NCI-H1092 (cell line): ENCODE measurements at places on chromosomes 4 and X.

DNA sequence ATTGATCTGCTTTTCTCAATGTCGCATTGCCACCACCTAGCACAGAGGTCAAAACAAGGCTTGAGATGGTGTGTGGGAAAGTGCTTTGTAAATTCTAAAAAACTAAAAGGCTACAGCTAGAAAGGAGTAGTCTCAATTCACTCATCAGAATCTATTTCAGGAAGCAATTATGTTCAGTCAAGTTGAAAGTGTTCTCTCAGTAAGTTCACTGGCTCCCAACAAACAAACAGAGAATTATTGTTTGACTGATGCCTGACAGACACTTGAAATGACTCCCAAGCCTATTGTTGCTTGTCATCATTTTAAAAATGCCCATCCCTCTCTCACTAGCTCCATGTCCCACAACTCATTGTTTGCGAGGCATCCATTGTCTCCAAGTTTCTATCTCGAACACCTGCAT is 419.6 kb upstream of the CPEB2 start:
- no peak for DNase-seq

GRCh38 chrX:20260885-20261284 is 5.8 kb downstream of the RPS6KA3 start:
- no peak for DNase-seq

DNA sequence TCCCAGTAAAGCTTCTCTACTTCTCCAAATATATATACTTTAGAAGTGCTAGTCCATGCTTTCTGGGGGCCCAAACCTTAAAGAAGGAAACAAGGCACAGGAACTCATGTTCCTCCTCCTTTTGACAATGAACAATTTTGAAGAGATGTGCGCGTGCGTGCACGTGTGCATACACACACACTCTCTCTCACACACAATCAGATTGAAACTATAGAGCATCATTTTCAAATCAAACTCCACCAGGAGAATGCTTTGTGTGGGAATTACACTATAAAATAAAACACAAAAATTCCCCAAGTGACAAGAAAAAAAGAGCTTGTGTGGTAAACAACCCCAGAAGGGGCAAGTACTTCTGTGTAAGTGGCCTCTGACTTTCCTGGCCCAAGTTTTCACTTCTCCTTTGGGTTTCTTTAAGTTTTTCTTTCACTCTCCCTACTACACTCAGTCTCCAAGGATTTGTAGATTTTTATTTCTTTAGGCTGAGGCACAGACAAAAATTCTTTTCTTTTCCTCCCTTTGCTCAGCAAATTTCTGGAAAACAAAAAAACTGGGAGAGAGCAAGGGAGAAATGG is 46.6 kb upstream of the SHISA3 start:
- DNase-seq = no peak

- no peak for DNase-seq
These were observed 198.2 kb upstream of the LDB2 start for GRCh38 chr4:17096692-17097091.

- DNase-seq = no peak
These were observed 59.0 kb downstream of the SORCS2 start for GRCh38 chr4:7251321-7251720.

DNA sequence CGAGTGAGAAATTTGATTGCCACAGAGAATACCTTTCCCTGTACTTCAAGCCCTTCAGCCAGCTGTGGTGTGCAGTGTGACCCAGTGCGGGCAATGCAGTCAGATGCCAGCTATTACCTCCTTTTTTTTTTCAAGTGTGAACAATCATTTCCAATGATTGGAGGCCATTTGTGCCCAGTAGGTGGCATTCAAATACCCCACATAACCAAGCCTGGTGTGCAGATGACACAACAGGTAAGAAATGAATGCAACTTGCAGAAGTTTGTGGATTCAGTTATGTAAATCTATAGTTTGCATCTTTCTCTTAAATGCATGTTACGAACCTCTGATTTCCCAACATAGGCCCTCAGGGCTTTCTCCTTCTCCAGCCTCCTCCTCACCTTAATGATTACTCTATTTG is 98.0 kb downstream of the CLCN4 start:
- DNase-seq = no peak

GRCh38 chrX:54294306-54294705 is 63.5 kb downstream of the WNK3 start:
- DNase-seq = no peak

DNA sequence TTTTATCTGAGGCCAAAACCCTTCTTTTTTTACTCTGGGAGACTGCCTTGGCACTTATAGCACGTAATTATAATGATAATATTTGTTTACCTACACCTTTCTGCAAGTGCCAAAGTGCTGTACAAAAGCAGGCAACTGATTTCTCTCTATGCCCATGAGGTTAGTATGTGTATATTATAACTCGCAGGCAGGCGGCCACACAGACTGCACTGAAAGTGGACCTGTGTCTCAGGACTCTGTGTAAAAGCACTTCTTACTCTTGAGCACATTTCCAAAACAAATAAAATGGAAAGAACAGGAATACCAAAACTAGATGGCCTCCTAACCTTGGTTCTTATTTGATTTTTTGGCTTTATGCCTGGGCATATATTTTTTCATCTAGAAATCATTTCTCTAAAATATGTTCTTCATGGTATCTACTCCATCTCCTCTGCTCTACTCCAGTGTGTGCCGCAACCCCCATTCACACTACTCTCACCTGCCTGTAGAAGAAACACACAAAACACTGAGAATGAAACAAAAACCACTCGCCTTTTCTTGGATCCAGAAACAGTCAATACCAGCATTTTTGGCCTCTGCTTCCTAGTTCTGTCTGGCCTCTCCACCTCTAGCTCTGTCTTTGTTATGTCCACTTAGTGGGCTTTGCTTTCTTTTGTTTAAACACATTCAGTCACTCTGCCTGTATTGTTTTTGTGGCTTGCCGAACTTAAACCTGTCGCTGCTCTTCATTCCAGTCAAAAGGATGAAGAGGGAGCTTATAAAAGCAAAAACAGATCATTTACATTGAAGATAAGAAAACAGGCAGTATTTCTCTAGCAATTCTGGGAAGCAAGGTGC is 934.5 kb upstream of the TENM3 start:
- DNase-seq = peak; percentile 79

DNA sequence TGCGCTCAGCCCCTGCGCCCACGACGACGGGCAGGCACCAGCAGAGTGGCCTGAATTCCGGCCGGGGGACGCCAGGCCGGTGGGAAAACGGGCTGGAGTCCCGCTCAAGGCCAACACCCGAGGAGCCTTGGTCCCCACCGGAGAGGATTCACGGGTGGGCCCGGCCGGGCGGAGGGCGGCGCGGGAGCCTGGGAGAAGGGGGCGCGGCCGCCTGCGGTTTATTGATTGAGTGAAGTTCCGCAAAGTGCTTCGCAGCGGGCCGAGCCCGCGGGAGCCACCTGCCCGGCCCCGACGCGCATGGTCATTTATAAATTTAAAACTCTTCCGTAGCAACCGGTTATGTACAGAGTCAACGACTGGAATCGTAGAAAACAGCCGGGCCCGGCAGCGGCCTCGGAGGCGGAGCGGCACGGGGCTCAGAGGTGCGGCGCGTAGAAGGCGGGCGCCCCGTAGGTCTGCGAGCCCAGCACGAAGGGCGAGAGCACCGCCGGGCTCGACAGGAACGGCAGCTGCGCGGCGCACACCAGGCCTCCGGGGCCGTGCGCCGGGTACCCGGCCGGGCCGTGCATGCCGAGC is 3.6 kb downstream of the NKX1-1 start:
- DNase-seq = no peak

GRCh38 chr4:140286456-140286855 is 87.0 kb upstream of the SCOC start:
- DNase-seq = no peak

DNA sequence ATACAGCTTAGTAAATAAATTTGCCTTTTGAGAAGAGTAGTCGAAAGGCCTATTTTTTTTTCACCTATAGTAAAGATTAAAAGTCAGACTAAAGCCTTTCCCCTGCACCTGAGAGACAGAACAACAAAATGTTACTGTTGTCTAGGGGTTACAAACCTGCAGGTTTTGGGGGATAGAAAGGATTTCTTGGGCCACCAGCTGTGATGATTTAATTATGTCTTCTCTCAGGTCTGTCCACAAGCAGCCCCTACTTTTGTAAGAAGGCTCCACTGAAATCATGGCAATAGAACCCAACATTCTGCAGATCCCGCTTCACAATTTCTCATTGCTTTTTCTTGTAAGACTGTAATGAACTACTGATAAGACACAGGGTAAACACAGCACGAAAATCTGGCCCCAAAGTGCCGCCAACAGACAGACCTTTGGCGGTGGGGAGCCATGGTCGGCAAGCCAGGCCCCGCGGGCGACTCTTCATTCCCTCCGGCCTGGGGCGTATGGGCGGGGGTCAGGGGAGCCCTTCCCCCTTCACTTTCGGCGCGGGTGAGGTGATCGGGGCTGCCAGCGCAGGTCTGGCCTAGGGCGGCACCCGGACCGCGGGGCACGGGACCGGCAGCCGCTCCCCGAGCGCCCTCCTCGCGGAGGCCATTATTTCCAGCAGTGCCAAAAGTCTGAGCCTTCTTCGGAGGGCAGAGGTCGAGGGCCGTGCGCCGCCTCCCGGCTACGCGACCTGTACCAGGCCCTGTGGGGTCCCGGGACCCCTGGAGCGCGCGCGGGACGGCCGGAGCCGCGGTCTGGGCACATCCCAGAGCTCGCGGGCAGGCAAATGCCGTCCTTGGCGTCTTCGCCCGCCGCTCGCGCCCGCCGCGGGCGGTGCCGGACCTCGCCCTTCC is 812 bp upstream of the KDM6A start:
- no peak for DNase-seq

DNA sequence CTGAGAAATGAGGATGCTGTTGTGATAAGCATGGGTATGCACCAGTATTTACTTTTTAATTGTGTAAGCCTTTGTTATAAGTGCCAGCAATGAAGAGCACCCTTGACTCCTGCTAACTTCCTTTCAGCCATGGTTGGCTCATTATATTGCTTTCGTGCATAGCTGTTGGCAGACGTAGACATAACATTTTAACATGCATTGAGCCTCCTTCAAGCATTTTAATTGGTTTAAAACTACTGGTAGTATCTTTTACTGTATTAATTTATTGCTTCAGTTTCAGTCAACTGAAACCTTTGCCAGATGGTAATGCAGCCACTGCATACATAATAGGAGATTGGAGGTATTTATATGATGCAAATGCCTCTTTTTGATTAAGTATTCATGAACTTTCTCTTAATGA is 1285.4 kb downstream of the PCDH18 start:
- peak; percentile 15 for DNase-seq

- DNase-seq = no peak
These were observed at the start of gene DDX53 for GRCh38 chrX:22999696-23000223. TSS of gene DDX53 (plus strand) at chrX:22999960. CDS start at chrX:23000058, 98 bp downstream.

DNA sequence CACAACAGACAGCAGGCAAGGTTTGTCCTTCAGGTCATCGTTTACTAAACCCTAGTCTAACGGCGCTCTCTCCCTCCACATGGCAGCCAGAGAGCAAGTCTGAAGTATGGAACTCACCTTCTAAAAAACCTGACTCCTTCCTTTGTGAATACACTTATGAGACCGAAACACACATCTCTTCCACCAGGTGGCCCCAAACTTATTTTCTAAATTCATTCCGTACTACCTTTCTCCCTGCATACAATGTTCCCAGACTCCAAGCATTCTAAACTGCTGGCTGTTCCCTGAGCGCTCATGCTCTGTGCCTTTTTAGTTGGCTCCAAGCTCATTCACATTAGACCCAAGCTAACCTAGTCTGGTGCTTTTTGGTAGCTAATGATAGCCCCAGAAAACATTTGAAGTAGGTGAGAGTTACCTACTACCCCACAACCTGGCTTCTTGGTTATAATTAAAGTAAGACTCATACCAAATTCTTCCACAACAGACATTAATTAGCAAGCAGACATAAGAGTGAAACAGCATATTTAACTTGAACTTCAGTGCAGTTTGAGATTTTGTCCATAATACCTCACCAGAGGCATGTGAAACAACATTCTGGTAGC is 67.6 kb upstream of the DCLK2 start:
- peak; percentile 37 for DNase-seq

GRCh38 chr4:152700151-152700550 is 20.4 kb upstream of the TMEM154 start:
- DNase-seq = no peak

DNA sequence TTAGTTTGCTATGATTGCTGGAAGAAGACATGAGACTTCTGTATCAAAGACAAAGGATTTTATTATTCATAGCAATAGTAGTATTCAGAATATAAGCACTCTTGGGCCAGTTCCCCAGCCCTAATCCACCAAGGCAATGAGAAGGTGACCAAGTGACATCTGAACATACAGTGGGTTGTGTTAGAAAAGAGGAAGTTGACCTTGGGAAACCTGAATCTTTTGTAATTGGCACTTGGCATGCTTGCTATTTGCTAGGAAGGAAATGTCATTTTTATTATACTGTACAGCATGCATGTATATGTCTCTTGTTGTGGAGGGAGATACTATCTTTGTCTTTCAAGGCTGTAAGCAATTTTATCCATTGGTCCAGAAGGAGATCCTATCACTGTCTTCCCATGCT is 216.1 kb upstream of the FAT1 start:
- no peak for DNase-seq

DNA sequence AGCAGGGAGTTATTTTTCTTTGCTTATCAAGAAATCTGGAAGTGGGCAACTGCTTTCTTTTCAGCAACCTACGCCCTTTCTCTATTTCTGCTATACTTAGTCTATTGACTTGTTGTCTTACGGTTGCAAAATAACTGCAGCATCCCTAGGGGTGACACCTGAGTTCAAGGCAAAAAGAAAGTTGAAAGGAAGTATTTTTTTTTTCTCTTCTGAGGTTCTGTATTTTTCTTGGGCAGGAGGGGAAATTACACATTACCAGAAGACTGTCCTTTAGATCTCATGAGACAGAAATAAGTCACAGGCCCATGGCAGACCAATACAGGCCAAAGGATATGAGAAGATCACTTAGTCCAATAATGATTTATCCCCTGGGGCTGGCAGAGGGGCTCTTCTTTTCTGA is 204.7 kb upstream of the CASK start:
- DNase-seq = no peak

- DNase-seq = no peak
These were observed 175.9 kb downstream of the FBXW7 start for GRCh38 chr4:152360045-152360410.

DNA sequence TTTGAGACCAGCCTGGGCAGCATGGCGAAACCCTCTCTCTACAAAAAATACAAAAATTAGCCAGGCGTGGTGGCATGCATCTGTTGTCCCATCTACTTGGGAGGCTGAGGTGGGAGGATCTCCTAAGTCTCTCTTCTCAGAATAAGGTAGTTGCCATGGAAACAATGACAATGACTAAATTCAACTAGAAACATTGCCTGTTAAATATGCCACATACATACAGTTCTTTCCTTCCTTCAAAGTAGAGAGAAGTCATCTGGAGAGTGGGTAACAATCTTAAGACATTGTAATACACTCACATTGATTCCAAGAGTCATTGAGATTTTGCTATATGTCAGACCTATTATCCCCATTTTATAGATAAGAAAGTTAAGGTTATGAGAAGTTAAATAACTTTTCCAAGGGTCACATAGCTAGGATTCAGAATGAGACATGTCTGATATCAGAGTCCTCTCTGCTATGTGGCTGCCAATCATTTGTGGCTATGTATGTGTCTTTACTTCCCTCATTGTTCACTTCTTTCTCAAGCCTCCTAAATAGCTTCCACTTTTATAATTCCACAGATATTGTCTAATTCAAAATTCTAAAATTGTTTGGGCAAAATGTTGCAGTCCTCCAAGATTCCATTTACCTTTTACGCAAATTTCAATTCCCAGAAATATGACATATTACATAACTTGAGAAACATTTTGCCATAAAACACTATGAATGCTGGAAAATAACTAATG is 37.2 kb upstream of the RAPGEF2 start:
- DNase-seq = no peak
